ENCODE measurements at places on chromosomes 16 and 17.
A peak's percentile ranks its signal among the peaks of the same experiment; 100 is the strongest.

DNA sequence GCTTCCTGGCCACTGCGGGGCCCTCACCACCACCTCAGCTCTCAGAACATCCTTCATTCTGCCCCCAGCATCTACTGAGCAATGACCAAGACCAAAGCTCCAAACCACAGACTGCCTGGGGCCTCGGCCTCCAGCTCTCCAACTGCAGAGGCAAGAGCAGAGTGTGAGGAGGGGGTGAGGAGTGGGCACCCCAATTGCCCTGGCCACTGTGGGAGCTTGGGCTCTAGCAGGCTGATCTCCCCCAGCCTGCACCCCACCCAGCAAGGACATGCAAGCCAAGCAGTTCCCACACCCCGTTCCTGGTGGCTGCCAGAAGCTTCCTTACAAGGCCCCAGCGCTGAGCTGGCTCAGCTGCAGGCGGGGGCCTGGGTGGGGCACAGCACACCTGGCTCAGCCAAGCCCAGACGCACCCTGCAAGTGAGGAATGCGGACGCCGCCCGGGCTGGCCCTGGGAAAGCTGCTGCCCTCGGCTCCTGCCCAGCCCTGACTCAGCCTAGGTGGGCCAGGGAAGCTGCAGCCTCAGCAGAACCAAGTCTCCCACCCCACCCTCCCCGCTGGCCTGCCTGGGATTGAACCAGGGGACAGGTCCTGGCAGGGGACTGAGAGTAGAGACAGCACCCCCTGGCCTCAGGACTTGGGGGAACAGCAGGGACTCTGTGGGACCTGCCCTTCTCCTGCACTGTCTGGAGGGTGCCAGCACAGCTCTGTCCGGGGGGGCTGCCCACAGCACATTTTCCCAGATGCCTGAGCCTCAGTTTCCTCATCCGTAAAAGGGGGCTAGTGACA is 29.7 kb upstream of the KRT17 start:
- DNase-seq: no peak

- DNase-seq: no peak
These were observed 43.3 kb upstream of the ZCCHC14 start for GRCh38 chr16:87535855-87536794.

DNA sequence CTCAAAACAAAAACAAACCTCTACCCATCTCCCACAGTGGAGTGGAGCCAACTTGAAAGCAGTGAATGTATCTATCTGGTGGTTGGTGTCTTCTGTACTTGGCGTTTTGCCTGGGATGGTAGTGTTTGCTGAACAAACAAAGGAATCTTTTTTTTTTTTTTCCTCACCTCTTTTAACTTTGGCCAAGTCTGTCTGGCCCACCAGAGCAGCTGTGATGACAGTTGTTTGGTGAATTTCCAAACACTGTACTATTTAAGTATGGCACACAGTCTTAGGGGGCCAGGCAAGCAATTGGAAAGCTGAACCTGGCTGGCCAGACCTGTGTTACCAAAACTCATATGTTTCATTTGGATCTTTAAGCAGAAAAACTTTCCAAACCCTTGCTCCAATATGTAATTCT is 101.8 kb upstream of the CDH13 start:
- DNase-seq: no peak

DNA sequence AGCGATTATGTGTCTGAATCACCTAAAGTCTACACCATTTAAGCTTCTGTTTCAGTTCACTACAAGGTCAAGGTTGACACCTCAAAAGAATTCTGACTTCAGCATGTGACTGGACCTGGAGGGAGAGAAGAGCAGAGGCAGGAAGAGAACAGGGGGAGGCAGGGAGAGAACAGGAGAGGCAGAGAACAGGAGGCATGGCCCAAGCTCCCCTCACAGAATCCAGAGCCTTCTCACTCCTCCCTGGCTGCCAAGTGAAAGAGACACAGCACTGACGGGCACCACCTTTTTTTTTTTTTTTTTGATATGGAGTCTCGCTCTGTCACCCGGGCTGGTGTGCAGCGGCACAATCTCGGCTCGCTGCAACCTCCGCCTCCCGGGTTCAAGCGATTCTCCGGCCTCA is 11.4 kb downstream of the GGA2 start:
- DNase-seq: no peak

DNA sequence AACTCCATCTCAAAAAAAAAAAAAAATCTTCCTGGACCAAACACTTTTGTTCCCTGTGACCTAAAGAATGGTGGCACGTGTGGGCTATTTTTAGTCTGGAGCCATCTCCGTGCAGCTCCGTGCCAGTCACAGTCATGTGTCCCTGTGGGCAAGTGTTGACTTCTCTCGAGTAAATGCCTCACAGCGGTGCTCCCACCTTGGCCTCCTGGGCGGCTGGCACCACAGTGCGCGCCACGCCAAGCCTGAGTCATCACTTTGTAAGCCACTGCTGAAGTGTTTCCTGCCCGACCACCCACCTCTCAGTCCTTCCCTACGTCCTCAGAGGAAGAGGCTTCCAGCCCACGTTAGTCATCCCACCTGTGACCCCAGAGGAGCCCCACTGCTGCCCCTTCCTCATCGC is 10.9 kb upstream of the HEXD start:
- no peak for DNase-seq

DNA sequence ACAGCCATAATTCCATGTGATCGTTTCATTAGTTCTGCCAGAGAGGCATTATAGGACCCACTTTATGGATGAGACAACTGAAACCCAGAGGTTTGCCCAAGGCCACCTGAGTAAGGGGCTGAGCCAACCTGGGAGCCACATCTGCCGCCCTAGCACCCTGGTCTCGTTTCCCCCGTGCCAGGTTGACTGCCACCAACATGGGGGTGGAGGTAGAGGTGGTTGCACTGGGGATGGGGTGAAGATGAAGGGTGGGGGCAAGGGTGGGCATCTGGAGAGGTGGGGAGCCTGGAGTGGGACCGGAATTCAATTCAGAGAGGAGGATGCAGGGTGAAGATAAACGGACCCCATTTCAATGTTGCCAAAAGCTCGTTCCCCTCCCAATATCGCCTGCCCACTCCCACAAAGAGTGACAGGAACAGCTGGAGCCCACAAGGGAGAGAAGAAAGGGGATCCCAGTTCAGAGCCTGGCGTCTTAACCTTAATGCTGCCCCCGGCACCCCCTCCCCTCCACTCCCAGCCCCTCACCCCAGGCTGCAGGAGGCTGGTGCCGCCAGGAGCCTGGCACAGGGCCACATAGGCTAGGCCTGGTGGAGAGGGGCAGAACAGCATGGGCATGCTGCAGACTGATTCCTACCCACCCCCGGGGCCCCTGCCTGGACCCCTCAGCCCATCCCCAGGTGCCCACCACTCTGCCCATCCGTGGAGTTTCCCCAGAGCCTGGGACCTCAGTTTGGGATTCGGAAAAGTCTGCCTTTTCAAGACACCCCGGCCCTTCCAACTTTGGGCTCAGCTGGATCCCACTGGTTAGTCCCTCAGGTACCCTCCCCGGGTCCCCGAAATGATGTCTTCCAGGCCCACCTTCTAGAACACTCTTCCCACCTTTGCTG is 29.6 kb downstream of the NGFR start:
- no peak for DNase-seq

DNA sequence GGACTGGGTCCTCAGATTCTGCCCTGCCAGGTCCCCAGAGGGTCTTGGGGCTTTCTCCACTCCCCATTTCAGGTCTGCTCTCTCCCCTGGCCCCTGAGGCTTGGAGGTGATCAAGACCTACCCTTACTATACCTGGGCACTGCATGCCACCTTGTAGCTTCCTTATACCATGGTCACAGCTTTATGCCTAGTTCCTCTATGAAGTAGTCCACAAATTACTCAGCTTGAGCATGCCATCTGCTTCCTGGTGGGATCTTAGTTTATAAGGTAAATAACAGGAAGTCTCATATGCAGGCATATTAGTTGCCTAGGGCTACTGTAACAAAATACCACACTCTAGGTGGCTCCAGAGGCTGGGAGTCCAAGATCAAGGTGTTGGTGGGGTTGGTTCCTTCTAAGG is 11.0 kb upstream of the PMFBP1 start:
- DNase-seq: no peak

DNA sequence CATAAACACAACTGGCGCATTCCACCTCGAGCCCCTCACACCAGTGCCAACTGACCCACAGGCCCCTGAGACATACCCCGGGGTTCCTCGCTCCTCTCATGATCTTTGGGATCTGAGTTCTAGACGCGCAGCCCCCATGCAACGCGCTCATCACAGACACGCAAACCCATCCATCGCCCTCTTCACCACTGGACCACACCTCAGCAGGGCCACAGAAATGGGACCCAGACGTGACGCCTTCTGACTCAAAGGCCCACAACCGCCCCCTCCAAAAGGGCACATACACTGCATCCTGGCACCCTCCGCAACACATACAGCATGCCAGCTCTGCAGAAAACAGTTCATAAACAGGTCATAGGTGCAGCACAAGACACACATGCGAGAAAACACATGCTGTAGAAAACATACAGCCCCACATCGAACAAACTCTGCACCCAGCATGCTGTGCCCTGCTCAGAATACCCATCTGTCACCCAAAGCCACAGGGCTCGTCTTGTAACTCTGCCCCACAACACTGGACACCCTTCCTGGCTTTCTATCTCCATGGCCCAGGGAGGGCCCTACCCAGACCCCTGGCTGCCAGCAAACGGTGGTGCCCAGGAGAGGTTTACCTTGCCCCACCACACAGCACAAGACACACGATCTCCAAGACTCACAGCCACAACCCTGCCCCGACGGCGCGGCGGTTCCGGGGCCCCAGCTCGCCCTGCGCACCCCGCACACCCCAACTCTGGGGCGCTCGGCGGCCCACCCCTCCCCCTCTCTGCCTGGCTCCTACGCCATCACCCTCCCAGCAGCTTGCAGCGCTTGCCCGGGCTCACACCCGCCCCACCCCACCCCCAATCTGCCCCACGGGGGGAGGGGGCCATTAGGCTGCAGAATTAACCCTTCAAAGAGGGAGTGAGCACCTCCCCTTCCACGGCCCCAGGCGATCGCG is 887 bp downstream of the ZBTB4 start:
- DNase-seq: peak; percentile 44

GRCh38 chr17:59760160-59760559 is 52.7 kb downstream of the VMP1 start:
- DNase-seq: no peak

GRCh38 chr17:41785859-41786226 is 668 bp downstream of the JUP start:
- peak; percentile 27 for DNase-seq

GRCh38 chr16:4783951-4784336 is 4.2 kb downstream of the SEPTIN12 start:
- no peak for DNase-seq

GRCh38 chr16:3637371-3637923 is 17.0 kb upstream of the DNASE1 start:
- DNase-seq: peak; percentile 85

- DNase-seq: no peak
These were observed 20.4 kb downstream of the KCNJ16 start for GRCh38 chr17:70095455-70095854.

- DNase-seq: peak; percentile 29
These were observed 684 bp upstream of the NUDT16L1 start for GRCh38 chr16:4692460-4693295.

DNA sequence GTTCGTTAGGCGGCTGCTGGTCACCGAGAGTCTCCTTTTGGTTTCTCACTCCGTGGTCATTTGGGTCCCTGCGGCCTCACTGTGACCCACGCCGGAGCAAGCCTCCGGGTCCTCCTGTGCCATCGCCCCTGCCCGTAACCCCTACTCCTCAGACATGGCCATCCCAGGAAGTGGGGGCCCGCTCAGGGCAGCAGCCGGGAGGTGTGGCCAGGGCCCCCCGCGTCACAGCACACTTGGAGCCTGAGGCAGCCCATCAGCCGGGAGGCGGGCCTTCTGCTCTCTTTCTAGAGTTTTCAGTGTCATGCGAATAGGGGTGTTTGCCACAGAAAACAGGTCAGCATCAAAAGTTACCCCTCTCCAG is 7.9 kb upstream of the WFIKKN1 start:
- no peak for DNase-seq

DNA sequence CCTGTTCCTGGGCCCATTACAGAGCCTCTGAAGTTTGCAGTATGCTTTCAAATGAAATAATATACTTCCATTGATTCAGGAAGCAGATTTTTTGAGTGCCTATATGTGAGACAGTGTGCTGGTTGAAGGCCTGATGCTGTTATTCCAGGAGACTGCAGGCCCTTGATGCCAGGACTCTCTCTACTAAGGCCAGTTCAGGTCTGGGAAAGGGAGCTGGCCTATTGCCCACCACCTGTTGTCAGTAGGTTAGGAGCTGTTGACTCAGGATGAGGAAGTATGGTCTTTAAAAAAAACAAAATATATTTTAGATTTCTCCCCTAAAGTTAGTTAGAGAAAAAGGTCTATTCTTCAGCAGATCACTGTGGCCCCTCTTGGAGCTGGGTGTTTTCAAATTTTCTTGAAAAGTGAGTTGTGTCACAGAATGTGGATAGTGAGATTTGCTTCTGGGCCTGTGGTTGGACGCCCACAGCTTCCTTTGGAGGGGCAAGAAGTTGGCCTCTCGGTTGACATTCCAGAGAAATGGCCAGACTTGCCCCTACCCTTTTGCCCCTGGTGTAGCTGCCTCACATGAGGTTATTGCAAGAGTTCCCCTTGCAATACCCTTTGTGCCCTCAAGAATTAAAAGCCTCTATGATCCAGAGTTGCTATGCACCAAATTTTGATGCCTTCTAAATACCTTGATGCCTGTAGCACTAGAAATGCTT is 7.9 kb downstream of the ESRP2 start:
- DNase-seq: no peak

DNA sequence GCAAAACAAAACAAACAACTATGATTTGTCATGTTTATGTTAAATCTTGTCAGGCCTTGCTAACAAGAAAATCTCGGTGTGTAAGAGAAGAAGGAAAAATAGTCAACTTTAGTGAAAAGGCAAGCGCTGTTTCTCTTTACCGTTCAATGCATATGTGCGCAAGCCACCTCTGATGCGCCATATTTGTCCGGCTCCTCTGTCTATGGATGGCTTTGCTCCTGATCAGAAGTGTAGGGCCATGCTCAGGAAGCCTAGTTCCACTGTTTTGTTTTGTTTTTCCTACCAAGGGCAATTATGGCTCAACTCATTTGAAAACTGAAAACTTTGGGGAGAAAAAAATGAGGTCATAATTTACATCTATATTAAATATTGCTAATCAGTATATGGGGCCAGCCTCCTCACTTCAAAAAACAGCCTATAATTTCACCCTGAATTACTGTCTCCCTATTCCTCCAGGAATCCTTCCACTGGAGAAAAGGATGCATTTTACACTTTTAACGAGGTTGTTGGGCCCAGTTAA is 4.5 kb downstream of the MAF start:
- DNase-seq: no peak

- no peak for DNase-seq
These were observed 367.7 kb upstream of the CDH11 start for GRCh38 chr16:65489531-65490023.

GRCh38 chr16:61050547-61050946 is 985.7 kb downstream of the CDH8 start:
- no peak for DNase-seq

DNA sequence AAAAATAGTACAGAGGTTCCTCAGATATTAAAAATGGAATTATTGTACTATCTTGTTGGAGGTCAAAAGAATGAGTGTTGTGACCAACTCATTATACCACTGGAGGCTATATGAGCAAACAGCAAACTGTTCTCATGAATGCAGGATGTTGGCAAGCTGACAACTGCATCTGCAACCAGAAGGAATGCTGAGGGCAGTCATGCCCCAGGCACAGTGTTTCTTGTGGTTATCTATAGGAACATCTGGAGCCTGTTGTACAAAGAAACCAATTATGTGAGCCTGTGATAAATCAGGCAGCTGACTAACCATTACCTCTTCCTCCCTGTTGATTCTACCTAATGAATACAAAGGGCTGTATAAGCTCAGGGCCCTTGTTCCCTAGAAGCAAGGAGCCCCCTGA is 2057.1 kb downstream of the TP53TG3F start:
- no peak for DNase-seq

- no peak for DNase-seq
These were observed 4.2 kb downstream of the ATP2A3 start for GRCh38 chr17:3959921-3960601.
